ENCODE measurements at places on chromosomes 2 and 18.

- no peak for DNase-seq
Observed at GRCh38 chr2:238668426-238668825, 179.5 kb upstream of the TWIST2 start.

DNA sequence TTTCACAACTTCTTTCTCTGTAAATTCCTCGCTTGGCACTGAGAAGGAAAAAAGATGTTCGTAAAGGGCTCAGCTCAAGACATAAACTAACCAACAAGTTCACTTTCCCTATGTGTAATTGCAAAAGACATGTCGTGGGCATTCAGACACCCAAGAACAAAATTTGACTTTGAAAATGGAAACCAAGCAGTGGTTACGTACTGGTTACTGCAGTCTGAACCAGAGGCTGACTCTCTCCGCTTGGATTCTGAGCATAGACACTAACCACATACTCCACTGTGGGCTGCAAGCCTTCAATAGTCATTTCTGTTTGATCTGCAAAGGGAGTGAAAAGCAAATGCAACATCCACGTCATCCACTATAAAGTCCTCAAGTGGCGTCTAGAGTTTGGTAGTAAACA is 53.9 kb downstream of the FN1 start:
- DNase-seq, result no peak

- DNase-seq, result no peak
Observed at GRCh38 chr2:229445019-229445418, 173.9 kb upstream of the PID1 start.

GRCh38 chr2:6554466-6554865 is 311.2 kb downstream of the CMPK2 start:
- no peak for DNase-seq

DNA sequence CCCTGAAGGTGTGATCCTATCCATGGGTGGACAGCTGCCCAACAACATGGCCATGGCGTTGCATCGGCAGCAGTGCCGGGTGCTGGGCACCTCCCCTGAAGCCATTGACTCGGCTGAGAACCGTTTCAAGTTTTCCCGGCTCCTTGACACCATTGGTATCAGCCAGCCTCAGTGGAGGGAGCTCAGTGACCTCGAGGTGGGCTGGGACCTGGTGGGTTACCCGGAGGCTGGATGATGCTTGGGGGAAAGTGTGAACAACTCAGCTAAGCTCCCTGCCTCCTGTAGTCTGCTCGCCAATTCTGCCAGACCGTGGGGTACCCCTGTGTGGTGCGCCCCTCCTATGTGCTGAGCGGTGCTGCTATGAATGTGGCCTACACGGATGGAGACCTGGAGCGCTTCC is 16.2 kb downstream of the CAD start:
- DNase-seq, result no peak

DNA sequence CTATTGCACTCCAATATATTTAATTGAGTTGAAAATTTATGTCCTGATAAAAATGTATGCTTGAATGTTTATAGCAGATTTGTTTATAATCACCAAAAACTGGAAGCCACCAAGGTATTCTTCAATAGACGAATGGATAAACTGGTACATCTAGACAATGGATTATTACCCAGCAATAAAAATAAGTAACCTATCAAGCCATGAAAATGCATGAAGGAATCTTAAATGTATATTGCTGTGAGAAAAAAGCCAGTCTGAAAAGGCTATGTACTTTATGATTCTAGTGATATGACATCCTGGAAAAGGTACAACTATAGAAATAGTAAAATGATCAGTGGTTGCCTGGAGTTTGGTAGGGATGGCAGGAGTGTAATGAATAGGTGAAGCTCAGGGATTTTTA is 580.7 kb downstream of the DCC start:
- DNase-seq, result no peak

DNA sequence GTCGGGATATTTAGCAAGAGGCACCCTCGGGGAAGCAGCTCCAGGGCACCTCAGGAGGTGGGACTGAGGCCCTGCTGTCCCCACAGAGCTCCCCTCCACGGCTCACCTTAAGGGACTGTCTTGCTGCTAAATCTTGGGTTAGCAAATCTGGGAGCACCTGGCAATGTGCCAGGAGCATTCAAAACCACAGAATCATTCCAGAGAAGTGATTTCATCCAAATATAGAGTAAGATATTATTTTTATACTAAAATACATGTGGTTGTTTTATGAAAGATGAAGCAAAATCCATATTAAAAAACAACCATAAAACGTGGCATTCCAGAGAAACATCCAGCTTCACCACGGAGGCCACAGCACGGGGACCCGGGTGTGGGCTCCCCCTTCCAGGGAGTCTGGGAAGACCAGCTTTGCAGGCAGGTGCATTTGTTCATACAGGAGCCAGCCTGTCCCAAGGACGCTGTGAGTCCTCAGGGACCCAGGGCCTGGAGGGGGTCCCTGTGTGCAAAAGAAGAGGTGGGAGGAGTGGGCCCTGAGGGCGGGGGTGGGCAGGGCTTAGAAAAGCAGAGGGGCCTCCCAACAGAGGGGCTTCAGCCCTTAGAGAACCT is 16.3 kb downstream of the HS1BP3 start:
- DNase-seq, result no peak

DNA sequence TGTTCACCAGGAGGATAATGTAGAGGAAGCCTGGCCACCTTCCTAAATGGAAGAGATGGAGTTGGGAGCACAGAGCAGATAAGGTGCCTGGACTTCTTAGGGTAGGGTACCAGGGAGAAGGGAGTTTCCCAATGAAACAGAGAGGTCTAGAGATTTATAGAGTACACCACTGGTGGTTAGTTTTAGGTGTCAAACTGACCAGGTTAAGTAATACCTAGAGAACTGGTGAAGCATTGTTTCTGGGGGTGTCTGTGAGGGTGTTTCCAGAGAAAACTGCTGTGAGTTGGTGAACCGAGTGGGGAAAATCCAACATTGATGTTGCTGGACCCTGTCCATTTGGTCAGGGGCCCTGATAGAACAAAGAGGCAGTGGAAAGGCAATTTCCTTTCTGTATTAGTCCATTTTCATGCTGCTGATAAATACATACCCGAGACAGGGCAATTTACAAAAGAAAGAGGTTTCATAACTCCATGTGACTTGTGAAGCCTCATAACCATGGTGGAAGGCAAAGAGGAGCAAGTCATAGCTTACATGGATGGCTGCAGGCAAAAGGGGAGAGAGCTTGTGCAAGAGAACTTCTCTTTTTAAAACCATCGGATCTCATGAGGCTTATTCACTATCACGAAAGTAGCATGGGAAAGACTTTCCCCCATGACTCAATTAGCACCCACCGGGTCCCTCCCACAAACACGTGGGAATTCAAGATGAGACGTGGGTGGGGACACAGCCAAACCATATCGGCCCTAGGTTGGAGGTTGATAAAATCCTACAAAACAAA is 260.8 kb downstream of the CBLN2 start:
- DNase-seq, result no peak

DNA sequence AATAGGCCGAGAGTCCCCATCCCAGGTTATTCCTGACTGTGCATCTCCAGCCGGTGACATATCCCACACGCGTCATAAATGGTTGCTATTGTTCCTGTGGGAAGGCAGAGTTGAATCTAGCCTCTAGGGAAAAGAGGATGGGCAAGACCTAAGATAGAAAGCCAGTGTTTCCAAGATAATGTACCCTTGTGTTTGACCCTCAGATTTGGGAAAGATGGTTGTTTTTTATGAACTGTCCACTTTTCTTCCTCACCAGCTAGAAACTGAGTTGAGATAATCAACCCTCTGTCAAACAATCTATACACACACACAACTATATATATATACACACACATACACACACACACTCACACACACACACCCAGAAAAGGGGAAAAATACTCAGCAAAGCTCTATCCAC is 131.0 kb downstream of the PRKCE start:
- no peak for DNase-seq

DNA sequence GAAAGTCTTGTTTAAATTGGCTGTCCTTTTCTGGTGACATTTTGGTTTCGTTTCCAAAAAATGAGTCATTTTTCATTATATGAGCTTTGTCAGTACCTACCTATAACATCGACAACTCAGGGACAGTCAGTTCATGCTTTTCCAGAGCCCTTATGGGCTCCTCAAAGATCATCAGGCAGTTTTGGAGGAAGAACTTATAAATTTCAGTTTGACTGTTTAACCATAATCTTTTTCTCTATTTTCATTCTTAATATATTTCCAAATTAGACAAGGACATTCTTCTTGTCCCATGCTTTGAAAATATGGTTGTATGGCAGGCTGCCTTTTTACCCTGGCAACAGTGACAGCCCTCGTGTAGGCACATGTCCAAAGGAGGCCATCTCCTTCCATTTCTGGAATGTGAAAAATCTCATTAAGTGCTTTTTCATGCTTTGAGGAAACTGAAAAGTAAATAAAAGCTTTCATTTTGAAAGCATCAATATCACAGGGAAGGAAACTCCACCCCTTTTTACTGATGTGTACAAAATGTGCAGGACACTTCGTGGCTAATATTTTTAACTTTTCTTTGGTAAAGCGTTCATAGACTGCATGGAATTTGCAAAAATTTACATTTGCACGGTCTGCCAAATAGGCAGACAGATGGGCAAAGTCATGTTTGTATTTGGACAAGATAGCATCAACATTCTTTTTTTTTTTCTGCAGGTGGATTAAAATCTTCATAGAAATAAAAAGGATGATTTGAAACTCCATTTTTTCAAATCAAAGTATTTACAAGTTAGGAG is 7.2 kb upstream of the PROC start:
- no peak for DNase-seq

GRCh38 chr2:216188956-216189355 is 79.8 kb downstream of the XRCC5 start:
- DNase-seq, result no peak

- no peak for DNase-seq
Observed at GRCh38 chr18:46917803-46918600, 600 bp downstream of the KATNAL2 start.

- DNase-seq, result no peak
Observed at GRCh38 chr18:48181857-48182256, 227.3 kb downstream of the ZBTB7C start.

DNA sequence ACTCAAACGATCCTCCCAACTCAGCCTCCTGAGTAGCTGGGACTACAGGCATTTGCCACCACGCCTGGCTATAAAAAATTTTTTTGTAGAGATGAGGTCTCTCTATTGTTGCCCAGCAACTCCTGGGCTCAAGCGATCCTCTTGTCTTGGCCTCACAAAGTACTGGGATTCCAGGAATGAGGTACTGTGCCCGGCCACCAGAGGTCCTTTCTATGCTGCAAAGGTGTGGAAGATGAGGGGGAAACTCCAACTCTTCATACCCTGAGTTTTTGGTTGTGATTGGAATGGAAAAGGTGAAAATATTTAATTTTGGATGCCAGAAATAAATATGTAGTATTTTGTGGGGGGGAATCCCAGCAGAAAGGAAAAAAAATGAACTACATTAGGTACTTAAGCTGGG is 36.0 kb downstream of the MRPL33 start:
- DNase-seq, result no peak

- no peak for DNase-seq
Observed at GRCh38 chr2:241179899-241180298, 8.6 kb upstream of the ANO7 start.

- DNase-seq, result no peak
Observed at GRCh38 chr2:9763356-9764152, 79.7 kb upstream of the TAF1B start.

- no peak for DNase-seq
Observed at GRCh38 chr2:127578411-127578810, 42.9 kb downstream of the MYO7B start.

DNA sequence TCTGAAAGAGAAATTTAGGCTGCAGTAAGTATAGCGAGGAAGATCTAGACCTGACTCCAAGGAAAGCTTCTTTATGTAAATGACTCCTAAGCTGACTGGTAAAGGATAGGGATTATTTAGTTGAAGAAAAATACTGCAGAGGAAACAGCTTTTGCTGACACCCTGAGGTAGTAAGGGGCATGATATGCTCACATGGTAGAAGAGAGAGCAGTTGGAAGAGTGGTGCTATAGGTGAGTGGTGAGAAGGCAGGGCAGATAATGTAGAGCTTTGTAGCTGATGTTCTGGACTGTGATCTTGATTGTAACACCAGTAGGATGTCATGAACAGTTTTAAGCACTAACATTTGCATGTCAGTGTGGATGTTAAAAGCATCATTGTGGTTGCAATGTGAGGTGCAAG is 639.1 kb upstream of the SLC39A10 start:
- no peak for DNase-seq

GRCh38 chr2:190887089-190887488 is 6.5 kb downstream of the GLS start:
- no peak for DNase-seq

DNA sequence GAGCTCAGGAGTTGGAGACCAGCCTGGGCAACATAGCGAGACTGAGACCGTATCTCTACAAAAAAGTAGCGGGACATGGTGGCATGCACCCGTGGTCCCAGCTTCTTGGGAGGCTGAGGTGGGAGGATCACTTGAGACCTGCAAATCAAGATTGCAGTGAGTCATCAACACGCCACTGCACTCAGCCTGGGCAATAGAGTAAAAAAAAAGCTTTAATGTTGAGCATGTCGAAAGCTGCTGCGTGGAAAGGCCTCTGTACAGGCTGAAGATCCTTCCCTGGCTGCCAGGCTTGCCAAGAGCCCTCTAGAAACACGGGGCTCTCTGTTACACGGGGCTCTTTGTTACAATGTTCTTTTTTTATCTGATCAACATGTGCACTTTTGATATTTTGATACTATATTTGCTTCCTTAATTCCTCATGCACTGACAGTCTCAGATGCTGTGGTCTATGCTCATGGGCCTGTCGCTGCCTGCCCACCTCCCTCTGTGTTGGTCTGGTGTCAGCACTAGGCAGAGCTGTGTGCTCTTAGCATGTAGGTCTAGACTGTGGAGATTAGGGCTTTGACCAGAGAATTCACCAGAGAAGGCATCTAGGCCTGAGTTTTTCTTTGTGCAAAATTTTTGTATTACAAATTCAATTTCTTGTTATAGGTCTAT is 18.7 kb downstream of the CLK1 start:
- DNase-seq, result no peak

- DNase-seq, result no peak
Observed at GRCh38 chr2:160292225-160292624, 92.2 kb upstream of the ITGB6 start.

- DNase-seq, result no peak
Observed at GRCh38 chr18:11840493-11840892, 10.7 kb upstream of the CHMP1B start.
